H9 (cell line): ENCODE measurements at places on chromosomes 4 and X.
A peak's percentile ranks its signal among the peaks of the same experiment; 100 is the strongest.

GRCh38 chr4:132195176-132195575 is 953.9 kb upstream of the PCDH10 start:
- no peak for DNase-seq

DNA sequence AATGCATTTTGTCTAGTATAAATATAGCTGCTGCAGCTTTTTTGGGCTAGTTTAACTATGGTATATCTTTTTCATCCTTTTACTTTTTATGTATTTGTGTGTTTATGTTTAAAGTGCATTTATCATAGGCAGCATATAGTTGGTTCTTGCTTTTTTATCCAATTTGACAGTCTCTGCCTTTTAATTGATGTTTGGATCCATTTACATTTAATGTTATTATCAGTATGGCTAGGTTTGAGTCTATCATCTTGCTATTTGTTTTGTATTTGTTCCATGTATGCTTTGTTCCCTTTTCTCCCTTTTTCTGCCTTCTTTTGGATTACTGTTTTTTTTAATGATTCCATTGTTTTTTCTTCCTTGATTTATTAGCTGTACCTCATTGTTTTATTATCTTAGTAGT is 40.3 kb downstream of the GNL3L start:
- no peak for DNase-seq

DNA sequence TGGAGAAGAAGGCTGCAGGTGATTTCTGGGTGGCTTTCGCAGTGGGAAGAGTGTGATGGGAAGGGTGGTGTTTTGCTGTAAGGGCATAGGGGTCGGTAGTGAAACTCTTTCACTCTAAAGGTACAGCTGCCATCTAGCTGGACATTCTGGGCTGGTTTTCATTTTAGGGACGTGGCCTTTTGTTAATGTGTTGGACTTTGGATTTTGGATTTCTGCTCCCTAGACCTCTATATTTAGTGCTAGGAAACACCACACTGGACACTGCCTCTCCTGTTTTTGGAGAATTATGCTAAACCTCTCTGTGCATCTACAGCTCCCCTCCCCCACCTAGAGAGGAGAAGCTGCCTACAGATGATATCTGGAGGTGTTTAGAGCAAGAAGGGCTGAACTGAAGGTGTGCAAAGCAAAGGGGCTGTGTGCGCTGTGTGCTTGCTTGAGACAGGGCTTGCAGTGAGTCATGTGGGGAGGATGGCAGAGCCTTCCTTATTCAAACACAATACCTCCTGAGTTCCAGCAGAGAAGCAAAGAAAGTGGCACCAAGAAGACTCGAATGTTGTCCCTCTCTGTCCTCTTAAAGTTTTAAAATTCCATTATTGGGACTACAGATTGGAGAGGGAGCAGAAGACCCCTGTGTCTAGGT is 47.9 kb downstream of the STARD8 start:
- DNase-seq = no peak

GRCh38 chr4:184434501-184435066 is 39.8 kb downstream of the IRF2 start:
- no peak for DNase-seq

DNA sequence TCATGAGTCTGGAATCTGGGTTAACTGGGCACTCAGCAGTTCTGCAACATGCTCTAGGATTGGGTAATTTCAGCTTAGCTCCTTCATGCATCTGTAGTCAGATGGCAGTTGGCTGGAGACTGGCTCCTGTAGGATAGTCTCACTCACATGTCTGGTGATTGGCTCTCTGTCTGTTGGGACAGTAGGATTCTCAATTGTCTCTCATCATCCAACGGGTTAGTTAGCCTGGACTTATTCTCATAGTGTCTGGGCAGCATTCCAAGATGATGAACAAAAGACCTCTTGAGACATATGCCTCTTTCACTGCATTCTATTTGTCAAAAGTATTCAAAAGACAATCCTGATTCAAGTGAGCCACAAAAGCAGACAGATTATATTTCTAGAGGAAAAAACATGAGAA is 795.6 kb upstream of the GALNTL6 start:
- no peak for DNase-seq

GRCh38 chr4:93649828-93650227 is 178.7 kb upstream of the ATOH1 start:
- peak; percentile 36 for DNase-seq

DNA sequence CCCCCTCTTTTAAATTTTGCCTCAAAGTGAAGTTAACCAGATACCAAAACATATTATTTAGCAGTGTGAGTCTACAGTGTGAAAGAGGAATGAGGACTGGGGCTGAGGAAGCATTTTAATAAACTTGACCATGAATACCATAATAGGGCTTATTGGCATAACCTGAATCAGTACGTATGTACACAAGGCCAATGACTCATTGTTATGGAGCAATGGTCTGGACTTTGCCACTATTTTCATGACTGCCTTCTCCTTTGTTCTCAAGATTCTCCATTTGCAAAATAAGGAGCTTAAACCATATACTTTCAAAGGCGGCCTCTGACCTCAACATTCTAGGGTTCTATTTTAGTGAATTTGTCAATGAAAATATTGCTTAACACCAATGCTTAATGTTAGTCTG is 102.8 kb upstream of the OR13H1 start:
- no peak for DNase-seq

GRCh38 chr4:181863856-181864255 is 379.3 kb upstream of the TENM3 start:
- DNase-seq = no peak

DNA sequence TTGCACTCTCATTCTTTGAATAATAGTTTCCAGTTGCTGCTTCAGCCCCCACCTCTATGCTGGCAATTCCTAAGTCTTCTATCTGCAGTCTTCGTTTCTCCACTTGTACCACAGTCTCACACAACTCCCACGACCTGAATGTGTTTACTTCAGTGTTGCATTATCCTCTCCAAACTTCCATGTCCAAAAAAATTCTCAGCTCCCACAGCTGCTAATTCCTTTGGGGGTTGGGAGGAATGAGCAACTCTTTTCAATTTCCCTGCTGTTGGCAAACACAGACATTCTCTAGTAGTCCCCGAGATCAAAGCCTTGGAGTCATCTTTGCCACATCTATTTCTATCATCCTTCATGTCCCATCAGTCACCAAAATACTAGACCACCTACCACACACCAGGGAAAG is 14.4 kb upstream of the CDS1 start:
- DNase-seq = no peak

- DNase-seq = no peak
These were observed 192.9 kb upstream of the CTSO start for GRCh38 chr4:156146571-156146970.

DNA sequence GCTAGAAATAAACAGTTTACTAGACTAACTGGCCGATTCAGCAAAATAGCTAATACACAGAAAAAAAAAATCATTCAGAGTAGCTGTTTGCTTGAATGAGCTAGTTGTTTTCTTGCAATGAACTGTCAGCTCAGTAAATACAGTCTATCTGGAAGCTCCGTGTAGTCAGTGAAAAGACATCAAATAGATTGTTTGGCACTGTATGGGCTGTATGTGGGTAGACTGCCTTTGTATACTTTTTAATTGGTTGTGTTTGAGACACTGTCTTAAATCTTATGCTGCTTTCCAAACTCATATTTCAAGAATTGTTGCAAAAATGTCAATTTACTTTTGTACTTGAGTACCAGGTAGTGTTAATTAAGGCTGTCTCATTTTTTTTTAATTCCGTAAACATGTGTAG is 61.6 kb upstream of the GPR174 start:
- no peak for DNase-seq
